Activated T-helper 2 cell treated with anti-CD3 and anti-CD28 coated beads, Interferon-gamma antibody, Interleukin-2, Interleukin-4, amounts not matched to agents 10 μg/mL and 5 μg/mL and 100 μg/mL, durations not matched to agents 14 hours and 24 hours and 36 hours (primary cell): ENCODE measurements at places on chromosomes 12 and 14. TPM values are rescaled to one million over a fixed set of nuclear protein-coding genes. Genes with fewer than 3 reads are reported as not detected.

DNA sequence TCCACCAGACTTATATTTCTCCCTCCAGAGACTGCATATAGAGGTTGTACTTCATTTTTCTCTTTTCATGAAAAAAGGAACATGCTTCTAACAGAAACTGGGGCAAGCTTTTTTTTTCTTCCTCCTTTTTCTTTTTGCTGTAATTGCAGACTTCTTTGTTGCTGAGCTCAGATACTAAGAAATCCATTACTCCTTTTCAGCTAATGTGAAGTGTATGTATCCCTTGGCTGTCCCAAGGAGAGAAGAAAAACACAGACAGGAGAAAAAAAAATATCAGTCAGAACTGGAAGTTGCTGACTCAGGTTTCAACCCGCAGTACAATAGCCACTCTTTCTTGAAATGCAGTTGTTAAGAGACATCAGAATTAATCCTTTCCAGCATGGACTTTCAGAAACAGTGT lies 1248.4 kb downstream of the LRFN5 start:
- H3K4me1 ChIP-seq, result no peaks in the 10 kb centered on the region
- no peak for DNase-seq
- H3K36me3 ChIP-seq, result no peaks in the 10 kb centered on the region

DNA sequence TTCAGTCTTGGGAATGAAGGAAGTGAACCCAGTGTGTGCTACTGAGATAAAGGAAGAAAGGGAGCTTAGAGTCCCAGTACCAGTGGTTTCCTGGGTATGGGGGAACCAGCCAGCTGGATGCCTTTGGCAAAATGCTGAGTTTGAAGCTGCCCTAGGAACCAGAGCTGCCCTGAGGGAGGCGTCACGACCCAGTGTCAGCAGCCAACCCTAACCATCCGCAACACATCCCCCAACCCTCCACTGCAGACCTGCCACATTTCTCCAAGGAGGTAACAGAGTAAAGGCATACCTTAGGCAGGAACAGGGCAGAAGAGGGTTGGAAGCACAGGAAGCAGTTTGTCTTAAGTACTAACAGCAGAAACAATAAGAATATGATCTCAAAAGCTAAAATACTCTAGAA lies 28.6 kb downstream of the PRDM4 start:
- peaks cover 37% of the 10 kb centered on the region for H3K36me3 ChIP-seq
- no peaks in the 10 kb centered on the region for H3K27me3 ChIP-seq
- peaks cover 2% of the 10 kb centered on the region for H3K4me1 ChIP-seq
- no peak for DNase-seq
- H3K27ac ChIP-seq, result no peak overlapping the region
- no peak overlapping the region for H3K4me3 ChIP-seq

- DNase-seq, result no peak
- H3K36me3 ChIP-seq, result no peaks in the 10 kb centered on the region
- no peaks in the 10 kb centered on the region for H3K4me1 ChIP-seq
- H3K27ac ChIP-seq, result no peak overlapping the region
- no peaks in the 10 kb centered on the region for H3K27me3 ChIP-seq
- H3K4me3 ChIP-seq, result no peak overlapping the region
These were observed 1031.8 kb downstream of the GALC start for GRCh38 chr14:86961106-86961716.

GRCh38 chr14:92728759-92729364 lies 19.6 kb downstream of the LGMN start:
- H3K36me3 ChIP-seq, result peaks cover 5% of the 10 kb centered on the region
- no peak for DNase-seq
- H3K27me3 ChIP-seq, result peaks cover 61% of the 10 kb centered on the region
- H3K4me3 ChIP-seq, result no peak overlapping the region
- H3K4me1 ChIP-seq, result peaks cover 24% of the 10 kb centered on the region

GRCh38 chr12:50788561-50788960 lies 24.7 kb downstream of the ATF1 start:
- H3K4me1 ChIP-seq, result peaks cover 18% of the 10 kb centered on the region
- no peaks in the 10 kb centered on the region for H3K27me3 ChIP-seq
- no peak overlapping the region for H3K27ac ChIP-seq
- H3K4me3 ChIP-seq, result no peak overlapping the region
- peaks cover 49% of the 10 kb centered on the region for H3K36me3 ChIP-seq

GRCh38 chr14:79278286-79278797 lies 933.0 kb downstream of the DIO2 start:
- no peaks in the 10 kb centered on the region for H3K36me3 ChIP-seq
- no peaks in the 10 kb centered on the region for H3K4me1 ChIP-seq
- no peak overlapping the region for H3K27ac ChIP-seq
- no peak for DNase-seq
- peaks cover 31% of the 10 kb centered on the region for H3K27me3 ChIP-seq
- no peak overlapping the region for H3K4me3 ChIP-seq

DNA sequence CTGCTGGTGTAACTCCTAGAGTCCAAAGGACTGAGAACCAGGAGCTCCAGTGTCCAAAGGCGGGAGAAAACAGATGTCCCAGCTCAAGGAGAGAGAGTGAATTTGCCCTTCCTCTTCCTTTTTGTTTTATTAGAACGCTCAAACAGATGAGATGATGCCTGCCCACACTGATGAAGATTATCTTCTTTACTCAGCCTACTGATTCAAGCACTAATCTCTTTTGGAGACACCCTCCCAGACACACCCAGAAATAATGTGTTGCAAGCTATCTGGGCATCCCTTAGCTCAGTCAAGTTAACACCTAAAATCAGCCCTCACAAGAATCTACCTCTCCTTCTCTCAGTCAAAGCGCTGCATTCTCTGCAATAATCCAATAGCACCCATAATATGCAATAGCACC lies 78.2 kb upstream of the BCL2L14 start:
- peaks cover 16% of the 10 kb centered on the region for H3K36me3 ChIP-seq
- H3K4me1 ChIP-seq, result peaks cover 7% of the 10 kb centered on the region

GRCh38 chr12:131402781-131403396 lies 308.0 kb upstream of the SFSWAP start:
- H3K27ac ChIP-seq, result no peak overlapping the region
- H3K27me3 ChIP-seq, result no peaks in the 10 kb centered on the region
- no peak overlapping the region for H3K4me3 ChIP-seq
- no peaks in the 10 kb centered on the region for H3K36me3 ChIP-seq
- DNase-seq, result no peak

DNA sequence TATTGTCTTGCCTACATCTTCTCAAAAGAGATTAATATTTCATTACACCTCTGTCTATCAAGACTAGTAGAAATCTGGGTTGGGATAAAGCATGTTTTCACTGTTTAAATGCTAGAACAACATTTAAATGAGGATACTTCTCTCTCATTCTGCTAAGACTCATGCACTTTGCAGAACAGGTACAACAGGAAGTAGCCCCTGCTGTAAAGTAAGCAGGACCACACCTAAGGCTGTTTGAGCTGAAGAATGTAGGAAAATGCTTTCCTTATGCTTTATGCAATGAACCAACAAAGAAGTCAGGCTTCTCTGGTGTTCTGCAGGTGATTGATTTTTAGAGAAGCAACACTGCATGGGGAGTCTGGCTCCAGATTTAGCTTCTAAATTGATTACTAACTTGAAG lies 89.4 kb downstream of the PAX9 start:
- H3K4me1 ChIP-seq, result no peaks in the 10 kb centered on the region
- no peak overlapping the region for H3K4me3 ChIP-seq
- DNase-seq, result no peak
- H3K36me3 ChIP-seq, result no peaks in the 10 kb centered on the region

DNA sequence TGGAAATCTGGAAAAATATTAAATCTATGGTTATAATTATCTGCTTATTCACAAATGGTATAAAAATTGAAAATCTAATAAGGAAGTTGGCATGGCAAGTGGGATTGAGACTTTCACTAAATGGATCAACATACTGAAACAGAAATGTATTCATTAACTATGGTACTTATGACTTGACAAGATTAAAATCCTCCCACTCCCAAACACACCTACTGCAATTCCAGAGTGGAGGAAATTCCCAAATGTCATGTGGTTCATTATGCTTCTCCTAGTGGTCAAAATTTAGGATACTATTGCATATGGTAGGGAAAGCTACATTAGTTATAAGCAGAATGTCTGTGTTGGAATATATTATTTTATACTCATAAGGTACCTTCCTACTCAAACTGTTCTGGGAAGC lies 265.3 kb upstream of the PRICKLE1 start:
- H3K4me1 ChIP-seq, result no peaks in the 10 kb centered on the region
- H3K27ac ChIP-seq, result no peak overlapping the region
- no peaks in the 10 kb centered on the region for H3K27me3 ChIP-seq
- no peaks in the 10 kb centered on the region for H3K36me3 ChIP-seq

GRCh38 chr12:113788020-113788856 lies 177.9 kb downstream of the RBM19 start:
- no peak overlapping the region for H3K27ac ChIP-seq
- H3K4me1 ChIP-seq, result no peaks in the 10 kb centered on the region
- H3K4me3 ChIP-seq, result no peak overlapping the region
- no peaks in the 10 kb centered on the region for H3K36me3 ChIP-seq
- no peaks in the 10 kb centered on the region for H3K27me3 ChIP-seq

DNA sequence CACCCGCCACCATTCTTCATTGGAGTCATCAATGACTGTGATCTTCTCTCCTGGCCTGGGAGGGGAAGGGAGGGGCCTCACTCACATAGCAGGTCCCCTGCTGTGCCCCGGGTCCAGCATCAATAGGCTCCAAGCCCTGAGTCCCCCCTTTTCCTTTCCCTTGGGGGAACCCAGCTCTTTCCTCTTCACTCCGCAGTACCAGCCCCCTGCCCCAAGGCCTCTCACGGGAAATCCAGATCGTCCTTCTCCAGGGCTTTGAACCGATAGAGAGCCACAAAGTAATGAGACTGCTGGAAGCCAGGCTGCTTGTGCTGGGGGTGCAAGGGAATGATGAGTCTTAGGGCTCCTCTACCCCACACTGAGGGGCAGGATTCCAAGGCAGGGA lies 6.7 kb downstream of the STAC3 start:
- H3K27me3 ChIP-seq, result peaks cover 21% of the 10 kb centered on the region
- peaks cover 4% of the 10 kb centered on the region for H3K36me3 ChIP-seq
- H3K27ac ChIP-seq, result no peak overlapping the region
- DNase-seq, result no peak
- peaks cover 35% of the 10 kb centered on the region for H3K4me1 ChIP-seq
- no peak overlapping the region for H3K4me3 ChIP-seq

GRCh38 chr12:113818283-113818682 lies 147.8 kb downstream of the RBM19 start:
- peaks cover 3% of the 10 kb centered on the region for H3K36me3 ChIP-seq
- H3K27ac ChIP-seq, result no peak overlapping the region
- no peaks in the 10 kb centered on the region for H3K4me1 ChIP-seq
- no peak overlapping the region for H3K4me3 ChIP-seq
- no peak for DNase-seq
- no peaks in the 10 kb centered on the region for H3K27me3 ChIP-seq

GRCh38 chr12:123064885-123065619 lies 84.6 kb downstream of the ARL6IP4 start:
- no peaks in the 10 kb centered on the region for H3K27me3 ChIP-seq
- no peaks in the 10 kb centered on the region for H3K36me3 ChIP-seq
- H3K4me3 ChIP-seq, result no peak overlapping the region
- H3K27ac ChIP-seq, result no peak overlapping the region
- H3K4me1 ChIP-seq, result peaks cover 18% of the 10 kb centered on the region

Gene PROX2
- total RNA-seq, result 0.05 and 0.34 TPM in 2 replicates

Gene COPZ1
- 108 and 109 TPM in 2 replicates for total RNA-seq

Gene NR4A1
- total RNA-seq, result 134 and 139 TPM in 2 replicates

Gene FOXM1
- total RNA-seq, result 74.8 and 79.3 TPM in 2 replicates

Gene LGR5
- not detected in 2 replicates for total RNA-seq
